ENCODE measurements at places on chromosomes 1 and 21.

GRCh38 chr1:16125088-16125470 is 30.8 kb downstream of the EPHA2 start:
- DNase-seq, result peak; percentile 52

DNA sequence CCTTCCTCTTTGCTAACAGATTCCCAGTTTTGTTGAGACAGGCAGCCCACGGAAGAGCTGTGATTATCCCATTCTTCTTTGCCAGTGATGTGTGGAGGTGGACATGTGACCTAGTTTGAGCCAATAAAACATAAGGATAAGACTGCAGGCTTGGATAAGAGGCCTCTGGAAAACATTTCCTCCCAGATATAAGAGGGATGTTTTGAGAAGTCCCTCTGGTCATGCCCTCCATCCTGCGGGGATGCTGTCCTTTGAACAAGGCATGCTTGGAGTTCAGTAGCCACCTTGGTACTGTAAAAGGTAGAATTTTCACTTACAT is 155.7 kb downstream of the TM2D1 start:
- no peak for DNase-seq

DNA sequence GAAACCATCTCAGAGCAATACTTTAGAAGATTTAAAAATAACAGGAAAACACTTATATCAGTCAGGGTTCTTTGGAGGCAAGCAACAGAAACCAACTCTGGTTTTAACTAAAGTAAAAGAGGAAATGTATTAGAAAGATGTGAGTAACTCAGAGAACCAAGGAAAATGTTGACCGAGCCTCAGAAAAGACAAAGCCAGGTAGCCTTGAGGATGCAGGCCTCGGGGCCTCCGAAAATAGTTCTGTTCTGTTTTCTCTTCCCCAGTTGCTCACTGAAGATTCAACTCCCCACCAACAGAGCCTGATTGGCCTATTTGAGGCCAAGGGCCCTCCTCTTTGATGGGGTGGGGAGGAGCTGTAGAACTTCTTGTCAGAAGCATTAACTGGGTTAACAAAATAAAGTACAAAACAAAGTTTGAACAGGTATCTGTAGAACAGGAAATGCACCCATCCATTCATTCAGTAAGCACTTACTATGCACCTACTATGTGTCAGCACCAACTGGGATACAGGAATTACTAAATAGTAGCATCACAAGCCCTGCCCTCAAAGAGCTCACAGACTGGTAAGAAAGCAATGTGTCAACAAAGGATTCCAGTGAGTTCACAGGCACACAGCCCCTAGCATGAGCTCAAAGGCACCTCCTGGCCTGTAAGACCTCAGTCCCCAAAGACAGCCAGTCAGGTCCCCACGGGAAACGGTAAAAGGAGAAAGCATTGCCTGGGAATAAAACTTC is 12.6 kb downstream of the SLAMF8 start:
- DNase-seq, result no peak

DNA sequence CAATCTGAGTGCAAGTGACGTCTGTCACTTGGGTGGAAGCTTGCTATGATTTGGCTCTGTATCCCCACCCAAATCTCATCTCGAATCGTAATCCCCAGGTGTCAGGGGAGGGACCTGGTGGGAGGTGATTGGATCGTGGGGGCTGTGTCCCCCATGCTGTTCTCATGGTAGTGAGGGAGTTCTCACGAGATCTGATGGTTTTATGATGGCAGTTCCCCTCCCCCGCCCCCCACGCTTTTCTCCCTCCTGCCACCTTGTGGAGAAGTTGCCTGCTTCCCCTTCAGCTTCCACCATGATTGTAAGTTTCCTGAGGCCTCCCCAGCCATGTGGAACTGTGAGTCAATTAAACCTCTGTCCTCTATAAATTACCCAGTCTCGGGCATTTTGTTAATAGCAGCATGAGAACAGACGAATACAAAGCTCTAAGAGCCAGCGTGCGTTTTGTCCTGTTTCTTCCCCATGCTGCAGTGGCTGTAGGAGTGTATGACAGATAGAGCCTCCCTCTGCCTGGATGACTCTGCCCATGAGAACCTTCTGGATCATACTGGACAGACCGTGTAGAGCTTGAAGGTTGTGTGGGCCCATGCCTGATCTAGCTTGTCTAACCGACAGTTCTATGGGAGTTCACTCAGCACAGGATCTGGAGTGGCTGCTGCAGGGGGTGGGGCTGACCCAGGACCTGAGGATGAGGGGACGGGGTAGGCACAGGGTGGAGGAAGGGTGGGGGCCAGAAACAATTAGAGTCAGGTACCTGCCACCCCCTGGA is 139.7 kb upstream of the ERRFI1 start:
- DNase-seq, result no peak

DNA sequence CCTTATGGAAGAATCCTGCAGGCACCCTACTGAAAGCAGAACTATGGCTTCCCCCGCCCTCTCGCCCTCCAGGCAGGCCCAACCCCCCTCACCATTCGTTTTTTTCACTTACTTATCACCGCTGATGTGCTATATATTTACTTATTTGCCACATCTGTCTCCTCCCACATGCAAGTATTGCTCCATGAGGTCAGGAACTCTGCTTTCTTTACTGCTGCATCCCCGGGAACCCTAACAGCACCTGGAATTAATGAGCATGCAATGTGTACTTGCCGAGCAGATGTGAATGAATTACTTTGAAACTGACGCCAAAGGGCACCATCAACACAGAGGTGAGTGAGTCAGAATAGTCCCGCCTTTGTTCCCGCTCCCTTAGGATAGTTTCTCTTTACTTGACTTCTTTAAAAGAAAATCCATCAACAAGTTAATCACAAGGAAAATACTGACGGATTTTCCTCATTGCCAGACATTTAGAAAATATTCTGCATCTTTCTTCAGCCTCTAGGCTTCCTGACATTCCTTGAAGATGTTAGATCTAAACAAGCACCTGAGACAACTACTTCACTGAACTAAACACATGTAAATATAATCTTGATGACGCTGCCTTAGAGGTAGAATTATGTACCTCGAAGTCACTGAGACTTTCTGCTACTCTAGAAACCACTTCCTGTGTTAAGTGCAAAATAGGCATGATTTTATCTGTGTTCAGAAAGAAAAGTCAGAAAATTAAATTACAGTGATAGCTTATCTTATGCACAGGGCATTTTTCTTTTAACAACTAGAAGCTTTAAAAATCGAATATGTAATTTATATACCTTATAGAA is 17.5 kb upstream of the RAB4A start:
- DNase-seq, result peak; percentile 87

GRCh38 chr1:63033211-63033610 is 249.3 kb downstream of the ATG4C start:
- no peak for DNase-seq

GRCh38 chr1:117147856-117148588 is 26.5 kb upstream of the TRIM45 start:
- DNase-seq, result no peak

DNA sequence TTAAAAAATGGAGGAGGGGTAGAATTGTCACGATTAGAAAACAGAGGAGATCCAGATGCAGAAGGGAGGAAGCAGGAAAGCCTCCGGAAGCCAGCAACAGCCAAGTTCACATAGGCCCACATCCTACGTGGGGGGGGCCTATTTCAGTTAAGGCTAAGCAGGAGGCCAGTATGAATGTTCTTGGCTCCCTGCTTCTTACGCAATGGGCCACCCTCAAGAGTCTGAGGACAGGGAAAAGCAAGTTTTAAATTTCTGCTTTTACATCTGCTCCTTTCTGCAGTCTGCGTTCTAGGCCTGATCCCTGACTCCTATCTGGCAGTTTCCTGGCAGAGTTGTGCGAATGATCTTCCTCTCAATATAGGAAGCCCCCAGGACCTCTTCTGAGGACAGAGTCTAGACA is 30.6 kb downstream of the RABIF start:
- peak; percentile 82 for DNase-seq

DNA sequence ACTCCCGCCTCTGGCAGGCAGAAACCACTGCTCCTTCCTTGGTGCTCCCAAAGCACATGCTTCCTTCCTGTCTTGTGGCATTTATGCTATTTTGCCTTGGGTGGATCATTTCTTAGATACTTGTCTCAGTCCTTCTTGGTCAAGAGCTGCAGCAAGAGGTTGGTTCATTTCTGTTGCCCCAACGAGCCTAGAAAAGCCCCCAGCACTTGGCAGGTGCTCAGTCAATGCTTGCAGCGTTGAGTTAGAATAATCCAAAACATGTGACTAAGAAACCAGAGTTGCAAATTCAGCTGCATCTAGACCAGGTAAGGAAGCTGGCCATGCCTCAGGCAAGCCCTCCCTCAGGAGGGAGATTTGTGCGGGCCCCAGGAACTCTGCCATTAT is 42.4 kb upstream of the TENT5C start:
- DNase-seq, result no peak

GRCh38 chr1:219837994-219838294 is 90.4 kb downstream of the SLC30A10 start:
- DNase-seq, result no peak

- DNase-seq, result no peak
These were observed 3.0 kb downstream of the HSD3B1 start for GRCh38 chr1:119510046-119510445.

- DNase-seq, result no peak
These were observed 58.9 kb downstream of the C1orf94 start for GRCh38 chr1:34235594-34235993.

GRCh38 chr1:9486466-9487140 is 52.7 kb upstream of the SLC25A33 start:
- no peak for DNase-seq

GRCh38 chr1:205204552-205204951 is 7.0 kb downstream of the DSTYK start:
- no peak for DNase-seq

DNA sequence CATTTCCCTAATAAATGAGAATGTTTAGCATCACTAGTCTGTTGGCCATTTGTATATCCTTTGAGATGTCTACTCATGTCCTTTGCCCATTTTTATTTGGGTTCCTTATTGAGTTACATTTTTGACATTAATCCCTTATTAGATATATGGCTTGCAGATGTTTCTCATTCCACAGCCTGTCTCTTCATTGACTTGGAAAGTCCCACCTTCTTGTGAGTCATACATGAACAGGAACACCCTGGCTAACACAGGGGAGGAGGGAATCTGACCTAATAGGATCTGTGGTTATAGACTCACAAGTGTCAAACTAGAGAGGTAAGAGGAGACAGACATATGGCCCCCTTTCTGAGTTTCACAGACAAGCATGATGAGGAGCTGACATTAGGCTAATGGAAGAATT is 11.5 kb downstream of the ZP4 start:
- no peak for DNase-seq

DNA sequence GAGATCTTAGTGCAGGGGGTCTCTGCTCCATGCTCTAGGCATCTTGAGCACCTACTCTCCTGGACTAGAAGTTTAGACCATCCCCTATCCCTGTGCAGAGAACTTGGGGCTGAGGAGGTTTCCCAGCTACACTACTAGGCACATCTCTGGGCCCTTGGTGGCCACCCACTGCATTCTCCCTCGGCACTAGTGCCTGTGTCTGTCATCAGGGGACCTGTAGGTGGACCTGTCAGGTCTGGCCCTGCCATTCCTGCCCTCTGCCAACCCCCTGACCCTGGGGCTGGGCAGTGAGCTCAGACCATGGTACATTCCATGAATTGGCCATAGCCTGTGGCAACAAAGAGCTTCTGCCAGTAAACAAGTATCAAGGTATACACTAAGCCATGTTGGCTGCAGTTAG is 269.1 kb downstream of the AKT3 start:
- DNase-seq, result no peak
